ENCODE measurements at places on chromosomes 12 and 14. TPM values are rescaled to one million over a fixed set of nuclear protein-coding genes. Genes with fewer than 3 reads are reported as not detected.
A peak's percentile ranks its signal among the peaks of the same experiment; 100 is the strongest.

- no peak for DNase-seq
Measured at GRCh38 chr14:104603711-104604401, 716 bp downstream of the TMEM179 start.

DNA sequence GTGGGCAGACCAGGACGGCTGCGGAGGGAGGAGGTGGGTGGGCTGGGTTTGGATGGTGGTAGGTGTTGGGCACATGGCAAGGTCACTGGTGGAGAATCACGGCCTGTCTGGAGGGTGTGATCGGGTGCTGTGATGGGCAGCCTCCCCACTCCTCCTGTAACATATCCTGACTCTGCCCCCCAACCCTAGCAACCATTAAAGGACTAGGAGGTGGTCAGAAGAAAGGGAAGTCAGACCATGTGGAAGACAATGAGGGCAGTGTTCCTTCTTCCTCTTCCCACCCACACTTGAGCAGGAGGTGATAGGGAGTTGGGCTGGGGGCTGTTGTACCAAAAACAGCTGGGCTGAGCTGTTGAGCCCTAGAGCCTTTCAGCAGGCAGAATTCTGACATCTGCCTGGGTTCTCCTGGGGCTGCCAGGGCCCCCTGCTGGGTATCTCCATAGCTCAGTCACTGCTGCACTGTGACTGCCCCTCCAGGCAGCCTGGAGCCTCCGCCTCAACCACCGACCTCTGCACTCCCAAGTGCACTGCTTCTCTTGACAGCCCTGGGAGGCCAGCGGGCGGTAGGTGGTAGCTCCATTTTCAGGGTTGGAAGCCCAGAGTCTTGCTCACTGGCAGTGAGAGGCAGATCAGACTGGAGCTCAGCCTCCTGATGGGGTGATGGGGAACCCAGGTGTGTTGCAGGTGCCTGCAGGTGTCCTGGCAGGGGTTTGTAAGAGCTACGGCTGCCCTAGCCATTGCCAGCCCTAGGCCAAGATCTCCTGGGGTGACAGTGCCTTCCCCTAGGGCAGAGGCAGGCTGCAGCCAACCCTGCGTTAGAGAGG lies 15.4 kb downstream of the VASH1 start:
- DNase-seq, result no peak

GRCh38 chr14:48788771-48789170 lies 797.4 kb downstream of the RPS29 start:
- no peak for DNase-seq

- DNase-seq, result no peak
Measured at GRCh38 chr14:103867523-103867953, 20.2 kb upstream of the PPP1R13B start.

GRCh38 chr14:54629635-54630360 lies 62.9 kb downstream of the SAMD4A start:
- DNase-seq, result peak; percentile 8

- DNase-seq, result peak; percentile 68
Measured at GRCh38 chr14:91354979-91355685, 62.5 kb downstream of the CCDC88C start.

GRCh38 chr14:99570544-99571302 lies 33.3 kb downstream of the CCDC85C start:
- no peak for DNase-seq

DNA sequence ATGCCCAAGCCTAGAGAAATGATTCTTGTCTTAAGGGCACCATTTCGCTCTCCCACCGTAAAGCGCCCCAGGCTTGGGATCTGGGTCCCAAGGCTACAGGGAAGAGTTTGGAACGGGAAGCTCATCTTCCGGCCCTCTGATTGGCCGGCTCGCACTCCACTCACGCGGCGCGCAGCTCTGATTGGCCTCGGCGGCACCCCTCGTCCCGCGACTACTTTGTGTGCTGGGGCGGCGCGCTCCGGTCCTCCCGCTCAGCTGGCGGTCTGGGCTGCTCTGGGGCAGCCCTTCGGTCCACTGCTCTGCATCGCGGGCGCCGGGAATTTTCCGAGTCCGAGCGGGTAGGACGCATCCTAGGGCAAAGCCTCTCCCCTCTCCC lies 886 bp upstream of the FUT8 start:
- DNase-seq, result peak; percentile 89

Gene CCDC198
- total RNA-seq, result not detected

Gene CLEC7A
- total RNA-seq, result 7.7 TPM

Gene LMO3
- not detected for total RNA-seq

Gene CLEC1B
- total RNA-seq, result 2.3 TPM

Gene OR11H7
- not detected for total RNA-seq

Data from natural killer cell (primary cell).